AG08395 (cell line): ENCODE measurements at places on chromosomes 5 and 9.

- no peak for DNase-seq
These were observed 72.3 kb downstream of the KCNT1 start for GRCh38 chr9:135774239-135774747.

DNA sequence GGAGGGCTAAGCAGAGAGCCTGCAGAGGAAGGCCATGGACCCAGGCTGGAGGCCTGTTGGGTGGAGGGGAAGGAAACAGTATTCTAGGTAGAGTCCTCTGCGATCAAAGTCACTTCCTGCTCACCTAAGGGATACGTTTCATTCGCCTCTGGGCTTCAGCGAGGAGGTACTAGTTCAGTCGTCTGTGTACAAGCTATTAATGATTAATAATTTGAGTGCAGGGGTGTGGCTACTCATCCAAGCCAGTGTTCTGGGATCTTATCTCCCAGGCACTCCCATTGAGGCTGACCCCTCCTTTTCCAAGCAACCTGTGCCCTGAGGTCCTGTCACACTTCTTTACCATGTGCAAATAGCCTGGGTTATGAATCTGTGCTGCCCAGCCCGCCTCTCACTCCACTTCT is 25.2 kb downstream of the RALGPS1 start:
- no peak for DNase-seq

DNA sequence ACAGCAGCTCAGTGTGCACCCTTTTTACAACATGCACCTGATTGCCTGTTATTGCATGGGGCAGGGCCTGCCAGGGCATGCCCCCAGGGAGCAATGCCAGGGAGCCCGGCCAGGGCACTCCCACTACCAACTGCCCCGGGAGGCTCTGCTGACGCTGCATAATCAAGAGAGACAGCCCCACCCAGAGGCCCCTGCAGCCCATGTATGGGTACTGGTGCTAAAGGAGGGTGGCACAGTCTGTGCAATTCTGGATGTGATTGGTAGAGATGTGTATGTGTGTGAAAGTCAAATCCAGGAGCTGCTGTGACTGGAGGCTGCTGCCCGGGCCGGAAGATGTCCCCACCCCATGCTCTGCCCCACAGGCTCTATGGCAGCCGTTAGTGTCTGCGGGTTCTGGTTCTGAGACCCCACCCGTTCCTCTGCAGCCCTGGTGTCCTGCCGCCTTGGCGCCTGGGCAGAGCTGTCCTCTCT is 3.9 kb upstream of the NEURL1B start:
- no peak for DNase-seq

DNA sequence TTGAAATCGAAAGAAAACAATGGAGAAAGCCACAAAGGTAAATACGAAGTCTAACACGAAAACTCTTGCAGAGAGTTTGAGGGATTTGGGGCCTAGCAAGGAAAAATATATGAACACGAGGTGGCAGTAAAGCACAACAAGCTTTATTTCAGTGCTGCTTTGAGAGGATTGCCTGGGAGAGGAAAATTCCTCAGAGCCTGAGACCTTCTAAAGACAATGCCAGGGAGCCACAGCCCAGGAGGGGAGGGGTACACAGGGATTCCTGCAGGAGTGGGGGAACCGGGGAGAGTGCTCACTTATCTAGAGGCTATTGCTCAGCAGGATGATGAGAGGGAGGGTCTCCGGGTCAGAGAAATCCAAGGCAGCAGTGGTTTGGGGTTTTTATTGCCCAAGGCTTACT is 134.9 kb upstream of the ADCY2 start:
- DNase-seq, result peak; percentile 68

DNA sequence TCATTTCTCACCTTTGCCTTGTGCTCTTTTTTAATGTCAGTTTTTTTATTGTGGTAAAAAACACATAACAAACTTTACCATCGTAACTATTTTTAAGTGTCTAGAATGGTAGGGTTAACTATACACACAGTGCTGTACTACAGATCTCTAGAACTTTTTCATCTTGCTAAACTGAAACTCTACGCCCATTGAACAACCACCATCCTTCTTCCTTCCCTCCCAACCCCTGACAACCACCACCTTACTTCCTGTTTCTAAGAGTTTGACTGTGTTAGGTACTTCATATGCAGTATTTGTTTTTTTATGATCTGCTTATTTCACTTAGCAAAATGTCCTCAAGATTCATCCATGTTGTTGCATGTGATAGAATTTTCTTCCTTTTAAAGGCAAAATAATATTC is 54.9 kb downstream of the PSAT1 start:
- DNase-seq, result no peak

DNA sequence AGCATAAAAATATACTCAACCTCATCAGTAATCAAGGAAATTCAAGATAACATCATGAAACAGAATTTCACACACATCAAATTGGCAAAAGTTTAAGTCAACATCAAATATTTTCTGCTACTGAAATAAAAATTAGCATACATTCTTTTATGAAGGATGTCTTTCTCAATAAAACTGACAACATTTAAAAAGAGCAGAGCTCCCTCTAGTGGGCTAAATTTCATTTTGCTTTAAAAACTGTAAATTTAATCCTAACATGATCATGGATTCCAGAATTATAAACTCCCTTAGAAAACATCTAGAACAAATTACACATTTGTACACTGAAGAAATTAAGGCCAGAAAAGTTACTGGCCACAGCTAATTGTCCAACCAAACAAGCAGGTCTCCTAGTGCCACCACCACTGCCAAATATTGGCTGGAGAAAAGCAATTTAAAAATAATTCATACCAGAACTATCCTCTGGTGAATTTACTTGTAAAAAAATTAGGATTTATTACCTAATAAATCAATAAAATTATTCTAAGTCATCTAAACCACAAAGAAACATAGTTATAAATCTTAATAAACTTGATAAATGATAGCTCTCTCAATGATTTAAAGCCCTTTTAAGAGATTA is 31.2 kb downstream of the DEPDC1B start:
- peak; percentile 21 for DNase-seq

DNA sequence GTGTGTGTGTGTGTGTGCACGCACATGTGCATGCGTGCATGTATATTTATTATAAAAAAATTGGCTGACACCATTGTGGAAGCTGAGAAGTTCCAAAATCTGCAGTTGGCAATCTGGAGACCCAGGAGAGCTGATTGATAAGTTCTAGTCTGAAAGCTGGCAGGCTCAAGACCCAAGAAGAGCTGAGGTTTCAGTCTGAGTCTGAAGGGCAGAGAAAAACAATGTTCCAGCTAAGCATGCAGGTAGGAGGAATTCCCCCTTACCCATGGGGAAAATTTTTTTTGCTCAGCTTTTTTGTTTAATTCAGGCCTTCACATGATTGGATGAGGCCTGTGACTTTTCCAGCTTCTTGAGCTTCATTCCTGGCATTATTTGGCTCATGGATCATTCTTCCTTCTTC is 31.2 kb upstream of the ACTBL2 start:
- DNase-seq, result no peak

DNA sequence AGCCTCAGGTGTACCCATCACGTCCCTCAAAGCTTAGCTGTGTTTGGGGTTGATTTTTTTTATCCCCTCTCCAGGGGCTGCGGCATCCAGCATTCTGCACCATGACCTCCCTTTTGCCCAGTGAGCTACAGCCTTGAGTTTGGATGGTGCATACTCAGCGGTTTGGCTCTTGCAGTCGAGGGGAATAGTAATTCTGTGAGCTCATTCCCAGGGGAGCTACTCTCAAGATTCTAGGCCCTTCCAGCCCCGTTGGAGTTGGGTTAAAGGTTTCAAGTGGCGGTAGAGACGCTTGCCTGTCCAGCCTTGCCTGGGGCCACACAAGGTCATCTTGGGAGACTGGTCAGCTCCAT is 102.2 kb upstream of the SPRY4 start:
- DNase-seq, result no peak

DNA sequence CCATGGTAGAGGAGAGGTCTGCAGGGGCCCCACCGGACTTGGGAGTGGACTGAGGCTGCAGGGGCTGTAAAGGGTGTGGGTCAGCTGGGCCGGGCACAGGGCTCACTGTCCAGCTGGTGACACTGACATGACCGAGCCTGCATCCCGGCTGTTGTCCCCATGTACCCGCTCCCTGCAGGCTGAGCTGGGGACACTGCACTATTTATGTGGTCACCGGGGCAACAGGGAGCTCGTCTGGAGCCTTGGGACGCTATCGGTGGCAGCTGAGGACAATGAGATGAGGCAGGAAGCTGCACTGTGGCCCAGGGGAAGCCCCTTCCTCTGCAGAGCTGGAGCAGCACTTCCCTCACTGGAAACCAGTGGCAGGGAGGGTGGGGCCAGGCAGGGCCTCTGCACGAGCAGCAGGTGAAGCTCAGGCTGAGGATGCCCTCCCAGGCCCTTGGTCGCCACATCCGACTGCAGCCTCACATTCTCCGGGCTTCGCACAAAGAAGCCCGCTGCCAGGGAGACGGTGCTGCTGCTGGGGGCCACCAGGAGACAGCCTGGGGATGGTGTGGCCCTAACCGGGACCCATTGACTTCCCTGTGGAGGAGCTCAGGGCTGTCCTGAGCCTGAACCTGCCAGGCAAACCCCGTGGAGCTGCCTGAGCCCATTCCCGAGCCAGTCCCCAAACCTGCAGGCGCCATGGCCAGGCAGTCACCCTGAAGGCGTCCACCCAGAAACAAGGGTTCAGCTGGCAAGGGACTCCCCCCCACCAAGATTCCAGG is 26.4 kb downstream of the ZDHHC11B start:
- no peak for DNase-seq

DNA sequence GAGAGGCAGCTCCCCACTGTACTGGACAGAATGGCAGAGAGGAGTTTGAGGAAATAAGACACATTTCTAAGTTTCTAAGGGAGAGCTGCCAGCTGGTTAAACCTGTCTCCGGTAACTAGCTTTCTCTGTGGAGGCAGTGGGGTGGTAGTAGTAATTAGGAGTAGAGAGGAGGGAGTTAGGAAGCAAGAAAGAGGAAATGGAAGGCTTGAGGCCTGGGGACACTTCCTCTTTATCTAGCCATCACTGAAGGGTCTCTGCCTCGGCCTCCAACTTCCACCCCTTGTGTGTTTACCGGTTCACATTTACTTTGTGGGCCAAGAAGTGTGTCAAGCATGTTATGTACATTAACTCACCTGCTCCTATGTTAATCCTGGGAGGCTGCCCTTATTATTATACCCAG is 462.2 kb upstream of the DMAC1 start:
- DNase-seq, result no peak

DNA sequence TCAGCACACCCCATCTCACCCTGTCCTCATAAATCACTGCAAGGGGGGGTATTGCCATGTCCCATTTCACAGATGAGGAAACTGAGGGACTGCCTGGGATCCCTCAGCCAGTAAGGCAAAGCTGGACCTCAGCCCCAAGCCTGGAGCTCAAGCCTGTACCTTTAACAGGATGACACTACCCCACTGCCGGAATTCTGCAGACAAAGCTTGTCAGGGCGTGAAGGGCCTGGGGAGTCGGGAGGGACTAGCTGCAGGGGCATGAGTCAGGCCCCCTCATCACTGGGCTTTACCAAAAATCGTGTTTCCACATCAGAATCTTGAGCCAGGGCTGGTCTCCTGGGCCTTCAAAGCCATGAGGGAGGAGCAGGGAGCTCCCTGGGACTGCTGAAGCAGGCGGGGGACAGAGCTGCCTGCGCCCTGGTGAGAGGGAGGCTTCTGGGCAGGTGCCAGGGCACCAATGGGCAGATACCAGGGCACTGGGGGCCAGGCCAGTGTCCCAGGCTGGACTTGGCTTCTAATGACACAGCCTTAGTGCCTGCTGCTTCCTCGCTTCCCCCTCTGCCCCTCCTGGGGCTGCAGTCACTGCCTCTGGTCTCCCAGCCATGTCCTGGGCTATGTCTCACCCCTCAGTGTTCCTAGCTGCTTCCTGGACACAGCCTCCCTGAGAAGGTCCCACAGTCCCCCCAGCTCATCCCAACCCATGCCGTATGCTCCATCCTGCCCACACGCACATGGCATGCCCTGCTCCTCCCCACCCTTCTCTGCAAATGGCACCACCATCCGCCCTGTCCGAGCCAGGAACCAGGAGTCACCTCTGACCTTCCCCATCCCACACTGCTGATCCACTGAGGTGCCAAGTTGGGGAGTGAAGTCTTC is 80.7 kb downstream of the LMX1B start:
- no peak for DNase-seq

- no peak for DNase-seq
These were observed 67.2 kb downstream of the MVB12B start for GRCh38 chr9:126393876-126394275.

- DNase-seq, result no peak
These were observed 616.3 kb downstream of the SLCO4C1 start for GRCh38 chr5:101679816-101680215.

GRCh38 chr9:85332487-85332886 is 409.3 kb downstream of the AGTPBP1 start:
- no peak for DNase-seq

- no peak for DNase-seq
These were observed 33.0 kb downstream of the DDX46 start for GRCh38 chr5:134791580-134791979.

- no peak for DNase-seq
These were observed 513.9 kb upstream of the RGMB start for GRCh38 chr5:98259595-98259994.

DNA sequence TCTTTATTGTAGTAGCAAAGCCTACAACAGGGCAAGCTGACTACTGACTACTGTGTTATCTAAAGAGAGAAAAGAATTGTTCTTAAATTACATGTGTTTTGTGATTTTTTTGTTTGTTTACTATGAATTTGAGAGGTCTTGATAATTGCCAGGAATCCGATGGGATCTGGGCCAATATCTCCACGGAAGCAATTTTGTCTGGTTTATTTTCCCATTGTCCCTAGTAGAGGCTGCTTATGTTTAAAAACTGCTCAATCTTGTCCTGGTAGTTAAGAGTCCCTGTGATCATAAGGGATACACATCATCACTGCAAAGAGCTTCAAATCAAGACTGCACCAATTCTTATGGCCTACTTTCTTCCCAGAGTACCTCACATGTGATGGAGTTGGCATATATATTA is 94.4 kb downstream of the GLDC start:
- no peak for DNase-seq

DNA sequence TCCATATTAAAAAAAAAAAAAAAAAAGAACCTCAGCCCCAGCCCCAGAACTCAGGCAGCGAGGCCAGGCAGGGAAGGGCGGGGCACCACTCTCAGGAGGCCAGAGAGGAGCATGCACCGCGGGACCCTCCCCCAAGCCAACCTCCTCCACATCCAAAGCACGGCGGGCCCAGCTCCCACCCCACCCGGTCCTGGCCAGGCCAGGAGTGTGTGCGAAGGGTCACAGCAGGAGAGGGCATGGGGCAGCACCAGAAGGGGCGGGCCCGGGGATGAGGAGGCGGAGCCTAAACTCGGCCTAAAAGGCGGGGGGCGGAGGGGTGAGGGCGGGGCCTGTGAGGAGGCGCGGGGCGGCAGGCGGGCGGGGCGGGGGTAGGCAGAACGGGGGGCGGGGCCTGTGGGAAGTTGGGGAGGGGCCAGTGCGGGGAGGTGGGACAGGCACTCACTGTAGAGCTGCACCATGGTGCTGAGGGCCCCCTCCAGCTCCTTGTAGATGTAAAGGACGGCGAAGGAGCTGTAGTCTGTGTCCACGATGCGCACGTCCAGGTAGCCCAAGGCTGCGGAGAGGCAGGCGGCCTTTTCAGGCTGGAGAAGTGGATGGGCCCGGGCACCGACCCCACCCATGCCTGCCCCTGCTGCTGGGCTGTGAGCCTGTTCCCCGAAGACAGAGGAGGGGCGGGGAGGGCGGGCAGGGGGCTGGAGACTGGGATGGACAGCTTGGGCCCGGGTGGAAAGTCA is 1.2 kb downstream of the LCN15 start:
- no peak for DNase-seq
